ENCODE measurements at places on chromosomes 2 and 18.

GRCh38 chr18:76518860-76519538 is 24.0 kb upstream of the ZNF516 start:
- peak; percentile 65 for DNase-seq

GRCh38 chr2:73239776-73240175 is 5.7 kb downstream of the CCT7 start:
- DNase-seq = no peak

- no peak for DNase-seq
These were observed 13.5 kb downstream of the RASGRP3 start for GRCh38 chr2:33489835-33490431.

- DNase-seq = no peak
These were observed 562.7 kb upstream of the SLC39A10 start for GRCh38 chr2:195094330-195094729.

GRCh38 chr2:23751747-23752265 is 175.1 kb downstream of the ATAD2B start:
- DNase-seq = no peak

GRCh38 chr2:238573916-238574315 is 147.2 kb downstream of the ASB1 start:
- no peak for DNase-seq

- peak; percentile 37 for DNase-seq
These were observed 166.0 kb upstream of the STK17B start for GRCh38 chr2:196337208-196337953.

DNA sequence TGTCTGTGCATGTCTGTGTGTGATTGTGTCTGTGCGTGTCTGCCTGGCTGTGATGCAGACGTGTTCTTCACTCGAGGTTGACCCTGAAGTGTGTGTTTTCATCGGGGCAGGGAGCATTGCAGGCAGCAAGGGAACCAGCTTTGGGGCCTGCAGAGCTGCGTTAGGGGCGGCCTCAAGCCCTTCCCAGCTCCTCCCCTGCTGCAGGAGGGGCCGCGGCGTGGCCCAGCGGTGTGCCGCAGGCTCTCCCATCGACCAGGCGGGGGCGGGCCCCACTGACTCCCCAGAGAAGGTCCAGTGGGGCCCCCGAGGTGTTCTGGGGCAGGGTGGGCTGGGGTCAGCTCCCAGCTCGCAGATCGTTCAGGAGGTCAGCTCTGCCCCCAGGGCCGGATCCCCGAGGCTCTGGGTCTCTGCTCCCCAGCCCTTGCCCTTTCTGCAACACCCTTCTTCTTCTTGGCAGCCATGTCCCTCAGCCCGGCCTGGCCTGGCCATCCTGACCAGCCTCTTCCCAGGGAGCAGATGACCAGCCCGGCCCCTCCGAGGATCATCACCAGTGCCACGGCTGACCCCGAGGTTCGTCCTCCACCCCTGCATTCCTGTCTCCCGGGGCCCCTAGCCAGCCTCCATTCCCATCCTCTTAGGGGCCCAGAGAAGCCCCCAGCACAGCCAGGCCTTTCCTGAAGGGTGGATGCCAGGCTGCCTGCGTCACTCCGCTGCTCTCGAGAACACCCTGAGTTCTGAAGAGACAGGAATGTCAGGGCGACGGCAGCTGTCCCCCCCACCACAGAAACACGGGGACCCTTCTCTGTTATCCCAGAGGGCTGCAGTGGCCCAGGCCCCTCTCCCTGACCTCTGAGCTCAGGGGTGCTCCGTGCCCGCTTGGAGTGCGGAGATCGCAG is 11.1 kb upstream of the KLHL30 start:
- DNase-seq = no peak

- no peak for DNase-seq
These were observed 120.9 kb downstream of the TMEFF2 start for GRCh38 chr2:192073878-192074277.

DNA sequence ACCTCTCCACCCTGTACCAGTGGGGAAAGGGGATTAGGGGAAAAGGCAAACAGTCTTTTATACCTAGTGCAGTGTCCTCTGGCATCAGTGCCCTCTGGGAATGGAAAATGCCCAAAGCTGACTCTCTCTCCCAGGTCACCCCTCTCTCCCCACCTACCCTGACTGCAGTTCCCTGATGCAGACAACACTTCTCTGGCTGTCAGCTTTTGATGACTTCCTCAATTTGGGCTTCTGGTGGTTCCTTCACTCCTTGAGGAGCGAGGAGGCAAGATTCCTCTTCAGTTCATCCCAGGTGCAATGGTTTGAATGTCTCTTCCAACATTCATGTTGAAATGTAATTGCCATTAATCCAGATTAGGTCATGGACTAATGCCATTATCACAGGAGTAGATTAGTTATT is 19.7 kb upstream of the PPM1B start:
- no peak for DNase-seq

DNA sequence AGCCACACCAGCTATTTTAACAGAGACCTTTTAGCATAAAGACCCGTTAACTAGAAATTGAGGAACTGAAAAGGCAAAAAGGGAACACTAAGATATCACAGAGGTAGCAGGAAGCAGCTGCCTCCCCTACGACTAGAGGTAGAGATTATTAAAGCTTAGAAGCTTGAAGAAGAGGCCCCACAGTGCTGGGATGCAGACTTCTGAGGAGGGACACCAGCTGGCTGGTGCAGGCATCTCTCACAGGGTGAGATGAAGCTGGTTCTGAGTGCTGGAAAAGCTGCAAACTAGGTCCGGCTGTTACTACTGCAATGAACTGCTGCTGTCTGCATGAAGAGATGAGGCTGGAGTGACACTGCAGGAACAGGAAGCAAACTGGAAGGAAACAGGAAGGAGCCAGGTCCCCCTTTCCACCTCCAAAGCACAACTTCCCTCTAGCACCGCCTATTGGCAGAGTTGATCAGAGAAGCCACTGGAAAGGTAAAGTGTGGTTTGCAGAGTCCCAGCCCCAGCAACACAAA is 61.2 kb upstream of the MRPS9 start:
- DNase-seq = no peak

DNA sequence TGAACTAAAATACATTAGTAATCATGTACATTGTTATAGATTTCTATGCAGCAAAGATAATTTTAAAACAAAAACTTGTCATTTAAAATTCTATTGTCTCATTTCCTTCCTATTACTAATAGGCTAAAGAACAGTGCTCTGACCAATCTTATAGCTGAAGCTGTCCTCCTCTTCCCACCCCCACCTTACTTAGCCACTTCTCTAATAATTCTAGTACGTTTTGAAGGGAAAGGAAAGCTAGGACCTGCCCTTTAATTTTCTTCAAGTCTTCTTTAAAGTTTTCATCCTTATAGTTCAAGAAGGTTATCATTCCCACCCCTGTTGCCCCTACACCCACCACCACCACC is 121.6 kb downstream of the RBMS1 start:
- no peak for DNase-seq

GRCh38 chr2:232412986-232413385 is 6.3 kb downstream of the ALPG start:
- DNase-seq = no peak

DNA sequence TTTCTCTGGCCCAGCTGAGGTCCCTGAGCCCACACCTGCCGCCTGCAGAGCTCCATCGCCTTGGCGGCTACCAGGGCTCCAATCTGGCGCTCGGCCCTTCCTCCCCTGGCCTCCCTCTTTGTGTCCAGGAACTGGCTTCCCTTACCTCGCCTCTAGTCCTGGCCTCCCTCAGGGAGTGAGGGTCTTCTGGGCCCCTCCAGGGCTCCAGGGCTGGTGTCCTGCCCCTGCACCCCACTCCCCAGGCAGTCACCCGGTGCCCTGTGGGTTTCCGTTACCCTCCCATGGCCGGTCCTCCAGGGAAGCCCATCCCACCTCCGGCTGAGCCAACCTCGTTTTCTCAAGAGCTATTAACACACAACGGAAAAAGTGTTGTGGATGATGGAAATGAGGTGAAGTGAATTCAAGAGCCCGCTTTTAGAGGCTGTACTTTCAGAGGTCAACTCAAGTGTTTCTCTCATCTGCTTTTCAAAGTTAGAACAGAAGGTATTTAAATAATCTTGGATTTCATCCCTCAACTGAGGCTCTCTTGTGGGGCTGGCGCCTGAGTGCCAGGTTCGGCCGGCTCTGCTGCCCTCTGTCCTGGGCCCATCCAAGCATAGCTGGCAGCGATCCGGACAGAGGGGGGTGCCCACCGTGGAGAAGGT is 131.9 kb downstream of the ASB1 start:
- DNase-seq = no peak

- no peak for DNase-seq
These were observed 493.4 kb upstream of the FSIP2 start for GRCh38 chr2:185245216-185245615.

- DNase-seq = no peak
These were observed 866.8 kb downstream of the DSC3 start for GRCh38 chr18:30175621-30176225.

DNA sequence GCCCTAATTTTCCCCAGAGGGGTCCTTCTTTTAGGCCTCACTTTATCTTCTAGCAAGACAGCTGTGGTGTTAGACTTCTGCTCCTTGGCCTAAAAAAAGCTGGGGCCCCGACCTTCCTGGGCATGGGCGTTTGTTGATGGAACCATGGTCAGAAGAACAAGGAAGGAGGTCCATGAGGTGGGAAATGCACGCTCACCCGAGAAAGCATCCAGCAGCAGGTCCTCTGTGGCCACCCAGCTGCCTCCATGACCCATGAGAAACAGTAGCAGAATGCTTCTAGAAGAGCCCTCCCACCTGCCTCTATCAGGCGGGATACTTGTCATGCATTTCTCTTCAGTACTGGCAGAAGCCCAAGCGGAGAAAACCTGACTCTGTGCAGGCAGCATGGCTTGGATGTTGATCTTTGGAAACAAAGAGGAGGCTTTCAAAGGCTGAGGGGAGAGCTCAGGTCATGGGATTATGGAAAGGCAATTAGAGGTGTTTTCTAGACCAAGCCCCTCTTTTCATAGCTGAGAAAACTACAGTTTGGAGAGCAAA is 249.1 kb downstream of the FAM210A start:
- DNase-seq = no peak

DNA sequence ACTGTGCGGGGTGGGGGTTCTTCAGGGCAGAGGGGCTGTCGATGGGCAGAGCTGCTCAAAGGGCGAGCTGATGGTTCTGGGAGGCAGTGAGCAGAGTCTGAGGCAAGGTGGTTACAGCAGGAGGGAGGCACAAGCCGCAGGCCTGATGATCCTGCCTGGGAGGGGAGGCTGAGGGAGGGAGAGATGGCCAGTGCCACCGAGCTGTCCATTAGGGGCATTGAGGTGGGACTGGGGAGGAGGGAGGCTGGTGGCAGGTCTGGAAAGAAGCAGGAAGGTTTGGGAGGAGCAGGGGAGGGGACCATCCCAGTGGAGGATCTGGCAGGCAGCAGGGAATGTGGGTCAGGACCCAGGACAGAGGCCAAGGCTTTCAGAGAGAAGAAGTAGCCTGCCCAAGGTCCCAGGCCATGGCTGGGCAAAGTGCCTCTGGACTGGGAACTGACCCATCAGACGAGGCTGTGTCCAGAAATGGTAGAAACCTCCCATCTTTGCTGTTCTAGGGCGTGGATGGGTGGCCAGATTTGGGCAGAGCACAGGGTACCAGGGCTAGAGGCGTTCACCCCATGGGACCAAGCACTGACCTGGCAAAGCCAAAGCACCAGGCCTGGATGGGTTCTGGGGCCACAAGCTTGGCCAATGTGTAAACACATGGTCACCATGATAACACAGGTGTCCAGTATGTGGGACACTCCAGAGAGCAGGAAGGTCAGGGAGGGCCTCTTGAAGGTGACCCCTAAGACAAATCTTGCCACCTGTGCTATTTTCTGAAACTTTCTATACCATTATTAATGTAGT is 55.5 kb downstream of the INHBB start:
- DNase-seq = no peak

GRCh38 chr2:3728104-3729054 is 25.0 kb downstream of the DCDC2C start:
- DNase-seq = no peak

- no peak for DNase-seq
These were observed 31.9 kb downstream of the KIDINS220 start for GRCh38 chr2:8805278-8806210.

DNA sequence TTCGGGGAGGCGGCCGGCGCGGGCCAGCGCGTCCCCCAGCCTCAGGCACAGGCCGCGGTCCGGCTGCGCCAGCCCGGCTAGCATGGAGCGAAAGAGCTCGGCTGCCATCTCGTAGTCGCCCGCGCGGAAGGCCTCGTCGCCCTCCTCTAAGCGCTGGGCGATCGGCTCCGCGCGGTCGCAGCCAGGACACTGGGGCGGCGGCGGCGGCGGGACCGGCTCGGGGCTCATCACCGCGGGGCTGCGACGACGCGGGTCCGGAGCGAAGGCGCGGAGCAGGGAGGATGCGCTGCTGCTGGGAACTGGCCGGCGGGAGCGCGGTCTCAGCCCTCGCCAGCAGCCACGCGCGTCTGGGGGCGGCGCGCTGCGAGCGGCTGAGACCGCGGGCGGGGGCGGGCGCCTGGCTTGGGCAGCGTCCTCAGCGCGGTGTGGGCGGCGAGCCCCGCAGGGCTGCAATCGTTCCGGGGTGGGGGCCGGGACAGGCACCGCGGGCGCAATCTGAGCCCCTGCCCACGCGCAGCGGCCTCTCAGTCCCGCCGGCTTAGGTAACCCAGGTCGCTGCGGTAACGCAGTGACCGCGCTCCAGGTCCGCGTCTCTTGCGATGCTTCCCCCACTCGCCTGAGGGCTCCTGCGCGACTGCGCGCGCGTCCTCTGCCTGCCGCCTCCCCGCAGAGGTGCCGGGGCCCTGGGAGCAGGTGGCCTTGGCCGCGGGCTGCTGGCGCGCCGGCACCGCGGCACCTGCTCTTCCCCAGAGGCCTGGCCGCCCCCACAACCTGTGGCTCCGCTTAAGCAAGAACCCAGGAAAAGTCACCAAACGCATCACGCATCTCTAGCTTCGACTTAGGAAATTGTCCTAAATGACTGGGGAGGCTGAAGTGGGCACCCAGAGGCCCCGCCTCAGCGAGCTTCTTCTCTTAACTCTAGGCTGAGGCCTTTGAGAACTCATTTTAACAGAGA is at the start of gene LONRF2:
Gene LONRF2, minus strand, starts transcription at position 636 of the 955 bp plus-strand sequence. Its CDS starts 408 bp downstream, at position 228.
- DNase-seq = peak; percentile 39

DNA sequence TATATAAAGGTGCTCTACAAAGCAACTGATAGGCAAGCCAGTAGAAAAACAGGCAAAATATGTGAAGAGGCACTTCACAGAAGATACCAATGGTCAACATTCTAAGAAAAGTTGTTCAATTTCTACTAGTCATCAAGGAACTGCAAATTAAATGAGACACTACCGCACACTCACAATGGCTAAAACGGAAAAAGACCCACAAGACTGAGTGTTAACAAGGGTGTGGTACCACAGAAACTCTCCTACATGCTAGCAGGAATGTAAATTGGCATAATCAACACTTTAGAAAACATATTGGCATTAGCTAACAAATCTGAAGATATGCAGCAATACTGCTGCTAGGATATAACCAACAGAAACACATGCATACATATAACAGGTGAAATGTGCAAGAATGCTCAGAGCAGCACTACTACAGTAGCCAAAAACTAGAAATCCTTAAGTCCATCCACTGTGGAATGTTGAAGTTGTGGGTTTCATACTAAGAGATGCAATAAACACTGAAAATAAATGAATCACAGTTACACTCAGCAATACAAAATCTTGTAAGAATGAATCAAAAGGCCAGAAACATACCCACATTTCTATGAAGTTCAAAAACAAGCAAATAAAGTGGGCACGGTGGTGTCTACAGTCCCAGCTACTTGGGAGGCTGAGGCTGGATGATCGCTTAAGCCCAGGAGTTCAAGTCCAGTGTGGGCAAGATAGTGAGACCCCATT is 9.2 kb downstream of the RNU4ATAC start:
- no peak for DNase-seq

All from hematopoietic multipotent progenitor cell (in vitro differentiated cells).